ENCODE measurements at places on chromosomes 4 and X.
A peak's percentile ranks its signal among the peaks of the same experiment; 100 is the strongest.

DNA sequence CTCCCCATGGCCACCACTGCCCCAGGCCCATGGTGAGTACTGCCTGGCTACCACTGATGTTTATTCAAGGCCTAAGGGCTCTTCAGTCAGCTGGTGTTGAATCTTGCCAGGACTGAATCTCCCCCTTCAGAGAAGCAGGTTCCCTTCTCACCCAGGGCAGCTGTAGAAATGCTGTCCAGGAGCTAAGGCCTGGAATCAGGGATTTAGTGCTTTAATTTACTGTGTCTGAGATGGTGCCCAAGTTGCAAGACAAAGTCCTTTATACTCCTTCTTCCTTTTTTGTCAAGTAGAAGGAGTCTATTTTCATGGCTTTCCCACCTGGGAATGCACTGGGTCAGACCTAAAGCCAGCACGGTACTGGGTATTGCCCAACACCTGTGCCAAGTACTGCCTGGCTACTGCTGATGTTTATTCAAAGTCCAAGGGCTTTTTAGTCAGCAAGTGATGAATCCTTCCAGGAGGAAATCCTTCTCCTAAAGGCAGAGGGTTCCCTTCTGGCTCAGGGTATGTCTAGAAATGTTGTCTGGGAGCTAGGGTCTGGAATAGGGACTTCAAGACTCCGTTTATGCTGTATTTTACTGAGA, 117.6 kb upstream of the ATOH1 start:
- no peak for DNase-seq

DNA sequence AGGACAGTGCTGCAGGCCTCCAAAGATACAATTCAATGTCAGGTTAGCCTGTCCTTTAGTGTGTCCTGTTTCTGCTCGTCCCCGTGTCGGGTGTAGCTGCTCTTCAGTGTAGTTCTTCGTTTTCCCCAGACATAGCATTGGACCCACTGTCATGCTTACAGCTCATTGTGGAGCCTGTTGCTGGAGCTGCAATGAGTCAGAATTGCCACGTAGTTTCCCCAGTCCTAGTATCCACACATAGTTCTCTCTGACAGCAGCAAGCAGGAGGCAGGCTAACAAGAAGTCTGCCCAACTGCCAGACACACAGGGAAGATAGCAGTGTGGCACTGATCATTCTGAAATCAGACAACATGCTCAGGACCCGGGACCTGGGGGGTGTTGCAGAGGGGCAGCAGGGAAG, 49.2 kb downstream of the MOSPD2 start:
- DNase-seq, result no peak

- peak; percentile 22 for DNase-seq
Observed at GRCh38 chrX:101057093-101057714, 5.3 kb upstream of the TRMT2B start.

DNA sequence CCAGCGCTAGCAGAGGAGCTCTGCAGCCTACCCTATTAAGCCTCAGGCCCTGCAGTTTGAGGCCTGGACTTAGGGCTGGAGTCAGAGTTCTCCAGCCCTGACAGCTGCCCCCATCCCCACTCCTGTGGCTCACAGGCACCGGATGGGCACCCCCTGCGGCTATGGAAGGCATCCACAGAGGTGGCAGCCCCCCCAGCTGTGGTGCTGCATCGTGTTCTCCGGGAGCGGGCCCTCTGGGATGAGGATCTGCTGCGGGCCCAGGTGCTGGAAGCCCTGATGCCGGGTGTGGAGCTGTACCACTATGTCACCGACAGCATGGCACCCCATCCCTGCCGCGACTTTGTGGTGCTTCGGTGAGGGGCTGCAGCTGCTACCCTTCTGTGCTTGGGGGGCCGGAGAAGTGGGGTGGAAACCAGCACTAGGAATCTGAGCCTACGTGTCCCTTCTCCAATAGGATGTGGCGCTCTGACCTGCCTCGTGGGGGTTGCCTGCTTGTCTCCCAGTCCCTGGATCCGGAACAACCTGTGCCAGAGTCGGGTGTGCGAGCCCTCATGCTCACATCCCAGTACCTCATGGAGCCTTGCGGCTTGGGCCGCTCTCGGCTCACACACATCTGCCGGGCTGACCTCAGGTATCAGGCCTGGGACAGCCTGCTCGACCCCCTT, 76.2 kb downstream of the STARD8 start:
- DNase-seq, result no peak

GRCh38 chr4:16959305-16959704, 60.9 kb upstream of the LDB2 start:
- no peak for DNase-seq

DNA sequence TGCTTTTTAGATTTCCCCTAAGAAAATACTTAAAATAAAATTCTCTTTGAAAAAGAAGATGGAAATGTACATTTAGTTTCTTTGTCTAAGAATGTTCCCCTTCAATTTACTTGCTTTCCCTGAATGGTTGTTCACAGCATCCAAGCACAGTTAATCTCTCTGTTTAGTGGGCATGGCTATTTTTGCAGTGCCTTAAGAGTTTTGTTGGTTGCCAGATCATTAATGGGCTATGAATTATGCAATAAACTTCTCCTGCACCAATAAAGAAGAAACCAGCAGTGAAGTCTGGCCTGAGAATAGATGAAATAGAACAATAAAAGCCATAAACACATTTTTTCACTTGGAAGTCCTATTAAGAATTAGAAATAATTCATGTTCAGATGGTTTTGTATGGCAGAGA, 980.4 kb upstream of the IGFBP7 start:
- no peak for DNase-seq

DNA sequence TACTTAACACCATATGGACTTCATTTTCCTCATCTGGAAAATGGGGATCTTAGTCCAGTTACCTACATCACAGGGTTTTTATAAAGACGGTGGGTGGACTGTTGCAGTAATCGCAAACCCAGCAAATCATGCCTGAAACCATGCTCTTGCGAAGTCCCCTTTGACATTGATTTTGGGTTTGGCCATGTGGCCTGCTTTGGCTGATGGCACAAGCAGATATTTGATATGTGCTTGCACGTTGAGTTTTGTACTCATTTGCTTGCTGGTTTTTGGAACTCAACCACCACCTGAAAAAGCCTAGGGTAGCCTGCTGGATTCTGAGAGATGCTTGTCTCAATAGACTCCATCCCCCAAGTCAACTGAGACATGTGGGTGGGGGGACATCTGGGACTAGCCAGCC, 14.4 kb upstream of the KLHL2 start:
- DNase-seq, result no peak

GRCh38 chr4:99103166-99103565, 14.6 kb upstream of the ADH5 start:
- DNase-seq, result no peak

DNA sequence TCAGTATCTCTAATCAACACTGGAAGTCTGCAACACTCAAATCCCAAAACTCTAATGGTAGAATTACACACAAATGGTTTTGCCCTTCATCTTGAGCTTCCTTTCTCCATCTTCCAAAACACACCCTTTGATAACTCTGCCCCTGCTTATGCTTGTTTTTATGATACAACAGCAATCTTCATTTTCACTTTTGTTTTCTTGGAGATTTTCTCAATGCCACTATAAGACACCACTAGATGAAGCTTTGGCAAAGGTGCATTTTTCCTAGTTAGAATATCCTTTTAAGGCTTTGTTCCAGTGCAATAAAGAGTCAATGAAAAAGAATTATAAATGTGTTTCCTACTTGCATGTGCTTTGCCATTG, 472.4 kb upstream of the NWD2 start:
- no peak for DNase-seq

- no peak for DNase-seq
Observed at GRCh38 chrX:132758759-132759158, 199.7 kb downstream of the HS6ST2 start.

- no peak for DNase-seq
Observed at GRCh38 chr4:154416190-154416547, 75.4 kb downstream of the DCHS2 start.

All from SW 1271 (cell line).